ENCODE measurements at places on chromosomes 5 and 9.

- no peak for DNase-seq
Measured at GRCh38 chr5:120394259-120394658, 69.8 kb upstream of the PRR16 start.

GRCh38 chr9:34562135-34562745 is 27.3 kb downstream of the CNTFR start:
- no peak for DNase-seq

DNA sequence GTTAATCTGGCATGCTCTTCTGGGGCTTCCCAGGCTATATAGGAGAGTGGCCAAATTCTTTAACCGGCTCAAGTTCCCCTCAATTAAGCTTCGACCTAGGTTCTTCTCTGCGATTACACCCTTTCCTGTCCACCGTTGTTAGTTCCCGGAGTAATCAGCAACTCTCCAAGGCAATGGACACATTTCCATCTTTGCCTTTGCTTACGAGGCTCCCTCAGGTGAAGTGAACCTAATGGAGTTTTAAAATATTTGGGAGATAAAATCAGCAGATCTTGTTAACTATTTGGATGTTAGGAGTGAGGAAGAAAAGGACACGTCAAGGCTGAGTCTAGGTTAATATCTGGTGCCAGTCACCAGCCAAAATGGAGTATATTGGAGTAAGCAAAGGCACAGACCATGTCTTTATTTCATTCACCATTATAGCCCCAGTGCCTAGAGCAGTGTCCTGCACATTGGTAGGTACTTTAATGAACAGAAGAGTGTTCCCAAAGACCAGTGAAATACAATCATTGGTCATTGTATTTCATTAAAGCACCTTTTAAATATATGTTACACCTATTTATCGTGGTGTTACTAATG is 515 bp downstream of the UTP15 start:
- no peak for DNase-seq

GRCh38 chr5:173320259-173320658 is 8.0 kb downstream of the STC2 start:
- DNase-seq, result no peak

GRCh38 chr5:155389498-155389897 is 375.9 kb downstream of the KIF4B start:
- DNase-seq, result no peak
